Stimulated activated CD4-positive, alpha-beta T cell treated with anti-CD3 and anti-CD28 coated beads, Interleukin-12 subunit alpha, Interleukin-12 subunit beta, amount 100 ng/mL, for 24 hours (primary cell): ENCODE measurements at places on chromosomes 2 and 18.

GRCh38 chr2:160568856-160569255 is 75.2 kb upstream of the RBMS1 start:
- DNase-seq = no peak

DNA sequence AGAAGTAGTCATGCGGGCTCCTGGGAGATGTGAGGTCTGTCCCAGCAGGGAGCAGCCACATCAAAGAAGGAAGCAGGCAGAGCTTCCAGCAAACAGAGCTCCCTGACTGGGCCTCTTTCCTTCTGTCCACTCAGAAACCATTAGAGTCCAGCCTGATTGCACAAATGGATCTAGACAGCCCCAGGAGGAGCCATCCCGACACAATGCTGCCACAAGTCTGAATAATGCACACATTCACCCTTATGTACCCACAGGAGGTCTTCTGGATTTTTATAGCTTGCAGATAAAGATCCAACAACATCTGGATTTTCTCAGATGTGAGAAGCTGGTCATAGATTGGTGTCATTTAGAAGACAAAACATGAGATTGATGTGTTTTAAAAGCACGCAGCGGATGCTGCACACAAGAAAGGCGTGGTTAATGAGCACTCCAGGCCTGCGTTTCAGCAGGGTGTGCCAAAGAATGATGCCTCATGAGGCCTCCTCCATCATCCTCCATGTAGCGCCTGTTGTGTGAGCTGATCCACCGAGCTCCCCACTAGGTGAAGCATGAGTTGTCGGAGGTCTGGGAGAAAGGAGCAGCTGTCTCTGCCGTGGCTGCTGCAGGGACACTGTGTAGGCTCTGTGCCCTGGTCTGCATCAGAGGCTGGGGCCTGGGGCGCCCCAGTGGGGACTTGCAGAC is 60.6 kb downstream of the MTCL1 start:
- no peak for DNase-seq

GRCh38 chr2:117982376-117983033 is 31.4 kb downstream of the CCDC93 start:
- DNase-seq = no peak

DNA sequence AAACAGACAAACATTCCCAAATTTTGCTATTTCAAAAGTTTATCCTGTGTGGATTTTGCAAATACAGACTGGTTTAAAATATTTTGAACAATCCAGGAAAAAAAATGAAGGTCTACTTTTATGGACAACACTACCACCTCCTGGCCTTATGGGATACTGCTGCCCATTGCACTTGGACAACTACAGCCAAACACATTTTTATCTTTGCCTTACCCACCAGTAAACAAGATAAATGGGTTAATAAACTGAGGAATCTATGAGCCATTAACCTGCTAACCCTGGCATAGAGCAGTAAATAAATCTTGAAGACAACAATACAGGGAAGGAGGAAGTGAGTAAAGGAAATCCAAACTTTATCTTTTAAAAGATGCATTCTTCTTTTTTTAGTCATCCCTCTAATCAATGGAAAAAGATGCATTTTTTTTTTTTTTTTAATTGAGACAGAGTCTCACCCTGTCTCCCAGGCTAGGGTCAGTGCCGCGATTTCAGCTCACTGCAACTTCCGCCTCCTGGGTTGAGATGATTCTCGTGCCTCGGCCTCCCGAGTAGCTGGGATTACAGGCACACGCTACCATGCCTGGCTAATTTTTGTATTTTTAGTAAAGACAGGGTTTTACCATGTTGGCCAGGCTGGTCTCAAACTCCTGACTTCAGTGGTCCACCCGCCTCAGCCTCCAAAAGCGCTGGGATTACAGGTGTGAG is 2.1 kb upstream of the SPIRE1 start:
- no peak for DNase-seq

GRCh38 chr18:22564036-22564435 is 146.3 kb upstream of the CTAGE1 start:
- DNase-seq = no peak

GRCh38 chr2:105546628-105546974 is 147.8 kb upstream of the FHL2 start:
- no peak for DNase-seq

DNA sequence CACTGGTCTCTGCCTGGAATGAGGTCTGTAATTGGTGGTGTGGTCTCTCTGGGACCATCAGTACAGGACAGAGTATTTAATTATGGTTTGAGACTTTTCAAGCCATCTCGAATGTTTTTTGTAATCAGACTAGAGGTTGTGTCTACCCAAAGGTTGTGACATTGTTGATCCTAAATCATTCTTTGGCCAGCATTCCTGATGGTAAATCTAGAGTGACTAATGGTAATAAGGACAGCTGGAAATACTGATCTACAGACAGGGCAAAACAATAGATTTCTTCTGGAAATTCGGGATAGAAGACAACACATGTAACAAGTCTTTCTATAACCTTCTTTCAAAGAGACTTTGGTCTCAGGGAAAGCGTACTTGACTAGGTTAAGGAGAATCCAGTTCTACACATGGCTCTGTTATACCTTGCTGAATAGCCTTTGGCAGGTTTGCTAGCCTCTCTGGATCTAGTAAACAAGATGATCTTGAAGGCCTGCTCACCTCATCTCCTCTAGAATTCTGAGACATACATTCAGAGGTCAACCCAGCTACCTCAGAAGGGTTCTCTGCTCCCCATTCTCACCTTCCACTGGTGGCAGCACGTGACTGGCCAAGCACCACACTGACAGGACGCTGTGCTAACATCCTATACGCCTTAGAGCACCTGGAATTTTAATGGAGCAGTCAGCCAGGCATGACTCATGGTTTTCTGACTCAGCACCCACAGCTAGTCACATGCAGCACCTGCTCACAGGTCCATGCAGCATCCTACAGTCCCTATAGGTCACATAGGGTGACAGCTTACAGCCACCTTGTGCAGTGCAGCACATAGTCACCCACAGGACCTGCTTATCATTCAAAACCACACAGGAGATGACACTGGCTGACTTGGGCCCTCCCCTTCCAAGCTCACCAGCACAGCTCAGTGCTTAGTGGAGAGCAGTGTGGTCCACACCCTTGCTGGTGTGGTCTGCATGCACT is 12.2 kb downstream of the PLB1 start:
- no peak for DNase-seq

DNA sequence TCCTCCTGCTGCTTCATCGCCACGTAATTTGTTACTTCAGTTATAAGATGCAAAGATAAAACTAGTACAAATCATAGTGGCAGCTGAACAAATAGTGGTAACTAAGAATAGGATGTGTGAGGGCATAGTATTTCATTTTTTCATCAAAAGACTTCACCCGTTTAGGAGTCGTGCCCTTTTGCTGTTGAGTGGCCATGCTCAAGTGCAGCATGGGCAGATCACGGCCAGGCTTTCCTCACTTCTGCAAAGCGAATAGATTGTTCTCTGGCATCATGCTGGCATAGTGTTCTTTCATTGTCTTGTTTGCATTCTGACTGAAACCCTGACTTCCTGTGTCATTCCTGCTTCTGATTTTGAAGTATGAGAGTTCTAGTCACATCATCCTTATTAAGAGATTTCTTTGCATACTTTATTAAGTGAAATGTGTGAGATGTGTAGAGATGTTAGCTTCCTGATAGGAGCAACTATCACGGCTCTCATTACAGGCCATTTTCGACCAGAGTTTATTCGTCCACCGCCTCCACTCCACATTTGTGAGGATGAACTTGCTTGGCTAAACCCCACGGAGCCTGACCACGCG is 11.8 kb downstream of the CNOT11 start:
- DNase-seq = no peak

GRCh38 chr18:74171910-74172606 is 23.7 kb downstream of the TIMM21 start:
- DNase-seq = no peak

DNA sequence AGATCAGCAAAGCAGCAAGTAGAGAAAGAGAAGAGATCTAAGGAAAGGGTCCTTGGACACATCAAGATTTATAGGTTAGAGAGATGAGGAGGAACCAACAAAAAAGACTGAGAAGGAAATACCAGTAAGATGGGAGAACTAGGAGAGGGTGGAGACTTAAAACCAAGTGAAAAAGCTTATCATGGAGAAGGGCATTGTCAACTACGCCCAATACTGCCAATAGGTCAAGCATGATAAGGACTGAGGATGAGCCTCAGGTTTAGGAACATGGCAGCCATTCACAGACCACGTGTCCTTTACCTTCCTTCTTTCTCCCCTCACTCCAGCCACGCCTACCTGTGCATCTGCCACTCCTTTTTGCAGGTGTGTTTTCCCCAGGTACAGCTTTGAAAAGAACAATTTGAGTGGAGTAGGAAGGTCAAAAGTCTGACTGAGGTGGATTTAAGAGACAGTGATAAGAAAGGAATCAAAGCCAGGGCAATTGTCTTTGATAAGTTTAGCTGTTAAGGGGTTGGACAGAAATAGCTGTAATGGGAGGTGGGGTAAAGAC is 238.7 kb downstream of the STK39 start:
- DNase-seq = no peak

DNA sequence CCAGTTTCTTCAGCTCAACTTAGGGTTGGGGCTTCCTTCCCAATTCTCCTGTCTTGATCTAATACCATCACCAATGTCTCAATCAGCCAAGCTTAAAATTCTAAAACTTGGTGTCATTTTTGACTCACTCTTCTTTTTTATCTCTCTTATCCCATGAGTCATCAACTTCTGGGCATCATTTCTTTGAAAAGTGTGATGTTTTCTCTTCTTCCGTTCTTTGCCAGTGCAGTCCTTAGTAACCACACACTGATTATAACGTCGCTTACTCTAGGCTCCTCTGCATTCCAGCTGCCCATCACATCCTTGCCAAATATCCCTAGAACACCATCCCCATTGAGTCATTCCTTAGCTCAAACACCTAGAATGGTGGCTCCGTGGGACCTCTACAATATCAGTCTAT is 27.4 kb upstream of the MRO start:
- no peak for DNase-seq

DNA sequence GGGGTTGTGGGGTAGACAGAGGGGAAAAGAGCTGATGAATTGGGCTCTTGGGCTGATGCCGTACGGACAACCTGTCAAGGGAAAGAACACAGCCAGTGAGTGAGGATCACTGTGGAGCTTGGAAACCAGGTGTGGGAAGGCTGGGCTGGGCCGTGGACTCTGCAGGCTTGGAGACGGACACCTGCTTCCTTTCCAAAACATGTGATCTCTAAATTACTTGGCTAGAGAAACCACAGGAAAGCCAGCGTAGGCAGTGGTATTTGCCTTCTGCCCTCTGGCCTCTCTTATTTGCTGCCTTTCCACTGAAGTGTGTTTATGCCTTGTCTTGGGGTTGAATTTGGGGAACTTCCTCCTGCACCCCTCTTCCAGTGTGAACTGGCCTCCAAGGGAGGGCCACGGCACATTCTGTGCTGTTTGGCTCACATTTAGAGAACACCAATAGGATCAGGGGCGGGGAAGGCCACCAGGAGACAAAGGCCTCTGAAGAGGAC is 267.7 kb downstream of the PRKCE start:
- DNase-seq = no peak

DNA sequence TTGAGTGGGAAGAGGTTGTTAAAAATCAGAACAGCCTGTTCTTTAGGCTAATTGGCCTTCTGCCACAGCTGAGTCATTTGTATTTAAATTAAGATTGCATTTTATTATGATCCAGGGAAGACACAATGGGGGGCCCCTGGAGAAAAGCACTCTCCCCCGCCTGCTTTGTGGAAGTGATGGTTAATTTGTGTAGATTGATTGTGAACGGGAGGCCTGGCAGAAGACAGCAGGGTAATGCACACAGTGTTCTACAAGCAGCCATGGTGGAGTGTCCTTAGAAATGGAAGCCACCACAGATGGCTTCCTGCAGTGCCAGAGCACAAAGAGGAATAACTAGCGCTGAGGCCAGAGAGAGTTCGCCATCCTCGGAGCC is 19.6 kb downstream of the RAMP1 start:
- no peak for DNase-seq

DNA sequence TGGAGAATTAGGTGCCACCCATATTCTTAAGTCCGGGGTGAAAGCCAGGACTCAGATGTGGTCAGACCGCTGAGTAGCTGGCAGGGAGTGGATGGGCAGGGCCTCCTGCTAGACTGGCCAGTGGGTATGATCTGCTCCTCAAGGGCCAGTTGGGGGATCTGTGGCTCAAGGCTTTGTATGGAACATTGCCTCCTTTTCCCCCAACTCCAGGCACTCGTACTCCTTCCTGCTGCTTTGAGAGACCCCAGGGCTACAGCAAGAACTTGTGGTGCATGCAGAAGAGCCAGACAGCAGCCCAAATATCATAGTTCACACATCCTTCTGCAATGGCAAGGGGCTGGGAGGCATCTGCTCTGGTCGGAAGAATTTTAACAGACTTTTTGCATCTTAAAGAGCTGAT is 61.7 kb downstream of the PDCL3 start:
- no peak for DNase-seq

DNA sequence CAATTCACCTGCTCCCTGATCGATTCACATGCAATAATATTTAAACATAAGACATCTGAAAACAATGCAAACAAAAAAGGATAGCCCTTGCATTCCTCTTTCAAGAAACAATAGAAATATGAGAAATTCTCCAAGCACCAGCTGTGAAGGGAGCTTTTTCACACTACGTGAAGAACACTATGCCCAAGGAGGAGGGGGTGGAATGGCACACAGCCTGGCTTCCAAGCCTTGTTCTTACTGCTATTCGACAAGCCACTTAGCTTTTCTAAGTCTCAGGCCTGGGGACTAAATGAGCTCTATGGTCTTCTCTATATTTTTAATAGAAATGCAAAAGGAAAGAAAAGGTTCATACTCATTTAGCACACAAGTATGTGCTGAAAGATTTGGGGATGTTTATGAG is 92.2 kb upstream of the CHRNA1 start:
- no peak for DNase-seq

DNA sequence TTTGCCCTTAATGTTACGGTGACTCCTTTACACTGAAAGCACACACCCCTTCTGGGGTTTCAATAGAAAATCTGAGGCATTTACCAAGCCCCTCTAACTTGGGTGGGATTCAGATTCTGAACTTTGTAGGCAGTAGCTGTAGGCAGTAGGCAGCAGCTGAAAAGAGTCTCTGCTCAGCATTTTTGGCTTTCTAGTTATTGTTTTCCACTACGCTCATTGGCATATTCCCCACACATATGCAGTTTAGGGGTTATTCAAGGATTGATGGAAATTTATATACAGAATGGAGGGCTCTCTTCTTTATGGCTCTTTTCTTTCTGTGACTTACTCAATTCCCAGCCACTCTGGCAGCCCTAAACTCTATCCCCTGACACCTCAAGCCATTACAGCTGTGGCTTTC is 232.7 kb upstream of the REV1 start:
- no peak for DNase-seq

GRCh38 chr2:62938126-62938525 is 112.5 kb upstream of the OTX1 start:
- DNase-seq = no peak

GRCh38 chr2:96114546-96114902 is 1.8 kb downstream of the ADRA2B start:
- DNase-seq = no peak

- DNase-seq = no peak
These were observed 44.3 kb upstream of the CABYR start for GRCh38 chr18:24094561-24094960.
